Psoas muscle (tissue), 8 donors: ENCODE measurements at places on chromosomes 4 and X.

DNA sequence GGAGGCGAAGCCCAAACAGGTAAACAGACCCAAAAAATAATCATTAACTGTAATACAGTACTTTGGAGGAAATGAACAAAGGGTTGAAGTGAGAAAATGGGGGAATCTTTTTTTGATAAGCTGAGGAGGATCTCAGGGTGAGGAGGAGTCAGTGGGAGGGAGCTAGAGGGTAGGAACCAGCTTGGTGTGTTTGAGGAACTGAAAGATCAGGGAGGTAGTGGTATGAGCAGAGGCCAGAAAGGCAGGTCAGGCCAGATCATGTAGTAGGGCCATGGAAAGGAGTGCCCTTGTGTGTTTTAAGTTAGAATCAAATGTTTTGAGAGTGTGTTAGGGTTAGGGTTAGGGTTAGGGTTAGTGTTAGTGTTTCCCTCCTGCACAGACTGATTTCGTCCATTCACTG, 48.8 kb downstream of the PPP2R2C start:
- no peak for DNase-seq

DNA sequence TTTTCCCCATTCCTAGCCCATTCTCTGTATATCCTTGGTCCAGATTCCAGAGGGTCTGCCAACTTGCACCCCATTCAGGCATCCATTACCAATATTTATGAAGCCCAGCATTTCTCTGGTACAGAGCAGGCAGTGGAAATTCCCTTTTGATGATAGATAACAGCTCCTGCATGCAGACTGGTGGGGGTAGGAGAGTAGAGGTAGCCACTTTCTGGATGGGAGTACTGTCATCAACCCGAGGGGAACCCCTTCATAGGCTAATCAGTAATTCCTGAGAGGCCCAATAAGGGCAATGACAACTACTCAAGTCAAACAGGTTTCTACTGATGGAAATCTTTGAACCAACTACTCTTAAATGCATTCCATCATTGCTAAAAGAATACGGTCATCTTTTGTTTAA, 63.7 kb downstream of the COL25A1 start:
- no peak for DNase-seq

DNA sequence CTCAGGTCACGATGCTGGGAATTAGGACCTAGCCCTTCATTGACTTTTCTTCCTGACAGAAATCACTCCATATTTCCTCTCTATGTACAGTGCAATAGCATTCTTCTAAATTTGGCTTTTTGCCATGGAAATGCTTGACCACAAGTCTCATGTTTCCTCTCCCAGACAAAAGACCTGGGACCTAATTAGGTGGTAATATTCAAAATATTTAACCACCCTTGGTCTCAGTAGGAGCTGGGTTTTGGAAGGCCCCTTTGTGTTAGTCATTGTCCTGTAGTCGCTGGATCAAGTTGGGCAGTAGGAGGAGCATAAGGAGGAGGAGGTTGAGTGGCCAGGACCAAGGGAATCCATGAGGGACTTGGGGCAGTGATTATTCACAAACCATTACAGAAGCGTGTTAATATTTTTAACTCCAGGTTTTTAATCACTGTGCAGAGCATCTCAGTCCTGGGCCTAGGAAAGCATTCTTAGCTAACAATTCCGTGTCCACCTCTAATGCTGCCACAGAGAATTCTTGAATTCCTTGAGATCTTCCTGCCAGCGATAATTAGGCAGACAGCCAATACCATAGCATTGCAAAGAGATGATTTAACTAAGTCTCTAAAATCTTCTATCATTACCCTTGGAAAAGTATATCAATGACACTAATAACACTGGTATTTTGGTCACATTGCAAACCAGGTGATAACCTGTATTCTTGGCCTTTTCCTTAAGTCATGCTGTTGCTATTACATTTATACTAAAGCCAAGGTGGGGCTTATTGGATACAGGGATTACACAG, 25.0 kb upstream of the SHROOM4 start:
- no peak for DNase-seq

DNA sequence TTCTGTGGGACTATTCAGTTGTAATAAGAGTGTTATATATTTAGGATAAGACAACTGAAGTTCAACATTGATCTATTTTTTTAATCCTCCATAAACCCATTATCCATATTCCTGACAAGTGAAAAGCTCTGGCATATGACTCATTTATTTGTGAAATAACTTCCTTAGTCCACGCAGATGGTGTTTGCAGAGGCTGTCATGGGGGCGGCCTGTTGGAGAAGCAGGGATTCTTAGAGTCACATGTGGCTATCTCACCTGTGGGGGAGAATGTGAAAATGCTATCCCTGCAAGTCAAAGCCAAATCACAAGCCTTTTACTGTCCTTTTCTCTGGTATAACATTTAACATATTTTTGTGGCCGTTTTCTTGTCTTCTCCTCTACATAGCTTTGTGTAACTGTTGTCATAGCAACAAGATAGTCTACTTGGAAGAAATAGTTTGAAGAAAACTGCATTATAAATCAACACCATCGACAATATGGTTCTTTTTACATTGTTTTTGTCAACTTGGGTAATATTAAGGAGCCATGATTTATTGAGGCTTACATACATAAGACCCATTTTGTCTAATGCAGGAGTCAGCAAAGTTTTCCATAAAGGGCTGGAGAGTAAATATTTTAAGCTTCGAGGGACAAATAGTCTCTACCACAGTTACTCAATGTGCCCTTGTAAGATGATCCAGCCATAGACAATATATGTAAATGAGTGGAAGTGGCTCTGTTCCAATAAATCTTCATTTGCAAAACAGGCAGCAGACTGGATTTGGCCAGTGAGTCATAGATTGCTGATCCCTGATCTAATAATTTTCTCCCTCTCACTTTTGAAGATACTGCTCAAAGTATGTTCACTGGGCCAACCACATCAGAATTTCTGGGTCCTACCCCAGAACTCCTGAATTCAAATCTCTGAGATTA, 395.0 kb downstream of the DTHD1 start:
- DNase-seq = no peak

GRCh38 chrX:132169554-132169953, 41.7 kb upstream of the FRMD7 start:
- no peak for DNase-seq

DNA sequence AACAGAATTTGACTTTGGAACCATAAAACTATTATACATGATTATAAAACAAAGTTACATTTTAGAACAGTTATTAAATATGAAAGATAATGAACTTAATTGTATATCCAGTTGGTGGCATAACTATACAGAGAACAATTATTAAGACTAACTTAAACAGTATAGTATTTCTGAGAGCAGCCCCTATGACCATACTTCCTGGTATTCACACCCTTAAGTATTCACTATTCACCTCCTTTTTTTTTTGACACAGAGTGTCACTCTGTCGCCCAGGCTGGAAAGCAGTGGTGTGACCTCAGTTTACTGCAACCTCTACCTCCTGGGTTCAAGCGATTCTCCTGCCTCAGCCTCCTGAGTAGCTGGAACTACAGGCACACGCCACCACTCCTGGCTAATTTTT, 74.5 kb downstream of the FRYL start:
- no peak for DNase-seq

DNA sequence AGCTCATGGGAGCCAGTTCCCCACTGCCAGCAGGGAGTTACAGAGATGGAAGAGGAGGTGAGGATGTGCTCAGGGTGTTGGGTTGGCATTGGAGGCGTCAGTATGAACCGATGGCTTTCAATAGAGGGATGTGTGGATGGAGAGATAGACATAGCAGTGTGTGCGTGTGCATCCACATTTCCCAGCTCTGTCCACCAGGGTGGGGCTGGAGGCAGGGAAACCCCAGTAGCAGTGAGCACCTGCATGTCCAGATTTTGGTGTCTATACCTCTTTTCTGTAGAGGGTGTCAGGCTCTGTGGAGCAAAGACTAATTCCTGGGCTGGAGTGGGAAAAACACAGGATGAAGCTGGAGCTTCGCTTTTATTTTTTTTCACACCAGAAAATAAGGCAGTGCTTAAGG, 37.2 kb upstream of the HGFAC start:
- no peak for DNase-seq

DNA sequence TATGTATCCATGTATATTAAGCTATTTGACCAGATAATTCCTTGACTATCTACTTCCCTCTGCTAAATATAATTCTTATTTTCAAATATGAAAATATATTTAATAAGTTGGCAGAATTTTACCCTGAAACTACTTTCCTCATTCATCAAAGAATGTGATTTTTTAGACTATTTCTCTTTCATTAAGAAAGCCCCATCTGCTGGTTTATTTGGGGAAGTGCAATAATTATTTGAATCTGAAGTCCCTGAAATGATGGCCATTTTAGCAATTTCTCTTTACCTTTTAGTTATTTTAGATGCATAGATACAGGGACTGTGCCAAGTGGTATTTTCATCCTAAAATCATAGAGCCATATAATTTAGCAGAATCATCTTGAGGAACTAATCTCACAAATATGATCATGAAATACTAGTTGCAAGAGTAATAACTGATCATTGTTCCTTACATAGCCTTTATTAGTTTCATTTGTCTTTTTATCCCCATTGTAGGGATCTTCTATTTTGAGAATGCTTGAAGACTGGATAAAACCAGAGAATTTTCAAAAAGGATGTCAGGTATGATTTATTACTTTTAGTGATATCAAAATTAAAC, 39.0 kb downstream of the ENPEP start:
- DNase-seq = no peak

DNA sequence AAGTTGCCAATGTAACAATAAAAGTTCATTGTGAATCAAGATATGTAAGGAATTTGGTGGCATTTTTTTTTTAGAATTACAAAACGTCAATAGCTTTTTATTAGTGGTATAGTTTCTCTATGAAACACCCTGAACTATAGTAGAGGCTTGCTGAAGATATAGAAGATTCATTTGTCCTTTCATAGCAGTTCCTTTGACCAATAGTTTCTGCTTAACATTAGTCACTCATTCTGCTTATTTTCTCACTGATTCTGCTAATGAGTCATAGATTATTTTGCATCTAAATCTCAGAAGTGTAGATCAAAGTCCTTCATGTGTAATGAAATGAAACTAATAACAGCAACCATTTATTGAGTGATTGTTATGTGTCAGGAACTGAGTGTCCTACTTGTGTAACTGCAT, 205.0 kb upstream of the TET2 start:
- no peak for DNase-seq

DNA sequence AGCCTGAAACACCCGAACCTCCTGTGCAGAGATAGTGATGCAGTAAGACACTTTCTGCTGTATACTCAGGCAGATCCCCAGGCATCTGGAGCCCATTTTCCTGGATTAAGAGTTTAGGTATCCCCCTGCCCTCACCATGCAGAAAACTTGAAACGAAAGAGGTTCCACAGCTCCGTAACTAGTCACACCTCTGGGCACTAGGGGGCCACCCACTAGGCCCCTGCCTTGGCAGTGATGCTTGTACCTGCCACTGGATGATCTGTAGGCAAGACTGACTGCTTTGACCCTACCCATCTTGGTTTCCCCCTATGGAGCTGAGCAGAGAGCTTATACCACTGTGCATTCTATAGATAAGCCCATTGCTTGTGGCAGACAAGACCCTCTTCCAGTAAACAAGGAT, 940.6 kb downstream of the PCDH19 start:
- DNase-seq = no peak

GRCh38 chr4:108384544-108384943, 215.8 kb upstream of the LEF1 start:
- DNase-seq = no peak

DNA sequence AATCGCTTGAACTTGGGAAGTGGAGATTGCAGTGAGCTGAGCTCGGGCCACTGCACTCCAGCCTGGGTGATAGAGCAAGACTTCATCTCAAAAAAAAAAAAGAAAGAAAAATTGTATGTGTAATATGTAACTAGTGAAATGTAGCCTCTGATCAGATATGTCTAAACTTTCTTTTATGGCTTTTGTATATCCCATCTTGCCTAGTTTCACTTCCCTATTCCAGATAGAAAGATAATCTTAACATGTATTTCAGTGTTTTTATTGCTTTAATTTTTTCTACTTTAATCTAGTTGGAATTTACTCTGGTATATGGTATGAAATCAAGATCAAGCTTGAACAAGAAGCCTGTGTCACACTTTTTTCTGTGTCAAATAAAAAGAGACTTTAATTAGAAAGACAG, 1.9 kb upstream of the ZNF41 start:
- no peak for DNase-seq

- DNase-seq = no peak
These were observed 70.5 kb downstream of the AFF1 start for GRCh38 chr4:87005369-87005689.

GRCh38 chrX:96576368-96576767, 108.3 kb upstream of the DIAPH2 start:
- no peak for DNase-seq

GRCh38 chr4:23878246-23878891, 11.5 kb downstream of the PPARGC1A start:
- no peak for DNase-seq
